ENCODE measurements at places on chromosomes 1 and 21.

- no peak for DNase-seq
Observed at GRCh38 chr1:194684636-194685035, 1498.2 kb upstream of the B3GALT2 start.

DNA sequence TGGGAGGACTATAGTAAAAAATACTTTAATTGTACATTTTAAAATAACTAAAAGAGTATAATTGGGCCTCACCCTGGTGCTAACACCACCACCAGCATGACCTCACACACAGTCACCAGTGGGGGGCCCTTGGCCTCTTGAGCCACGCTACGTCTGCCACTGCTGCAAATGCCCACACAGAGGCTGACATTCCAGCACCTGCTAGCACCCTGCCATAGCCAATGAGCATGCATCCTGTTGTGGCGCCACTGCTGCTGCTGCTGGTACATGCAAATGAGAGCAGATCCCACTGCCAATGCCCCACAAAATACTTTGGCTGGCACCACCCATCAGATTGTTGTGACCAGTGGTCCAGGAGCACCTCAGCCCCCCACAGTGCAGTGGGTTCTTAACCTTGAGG is 31.5 kb upstream of the TNR start:
- DNase-seq: no peak

- DNase-seq: no peak
Observed at GRCh38 chr1:25487628-25488027, 55.8 kb upstream of the LDLRAP1 start.

DNA sequence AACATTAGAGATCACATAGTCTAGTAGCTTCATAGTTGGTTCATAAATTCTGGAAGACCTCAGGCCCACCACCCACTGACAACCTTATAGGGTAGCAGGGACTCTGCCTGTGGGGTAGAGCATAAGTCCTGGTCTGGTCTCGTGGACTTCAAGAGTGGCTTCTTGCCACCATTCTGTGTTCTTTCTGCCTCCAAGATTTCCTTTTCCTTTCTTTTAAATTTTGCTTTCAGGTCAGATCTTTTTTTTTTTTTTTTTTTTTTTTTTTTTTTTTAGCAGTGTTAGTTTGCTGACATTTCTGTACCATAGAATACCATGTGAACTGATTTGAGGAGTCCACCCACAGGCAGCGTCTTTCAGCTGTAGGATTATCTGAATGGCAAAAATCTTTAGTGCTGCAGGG is 28.5 kb downstream of the MTR start:
- DNase-seq: no peak

GRCh38 chr1:180933141-180933540 is 20.4 kb downstream of the KIAA1614 start:
- DNase-seq: no peak

GRCh38 chr1:59107516-59107915 is 189.4 kb upstream of the FGGY start:
- no peak for DNase-seq

DNA sequence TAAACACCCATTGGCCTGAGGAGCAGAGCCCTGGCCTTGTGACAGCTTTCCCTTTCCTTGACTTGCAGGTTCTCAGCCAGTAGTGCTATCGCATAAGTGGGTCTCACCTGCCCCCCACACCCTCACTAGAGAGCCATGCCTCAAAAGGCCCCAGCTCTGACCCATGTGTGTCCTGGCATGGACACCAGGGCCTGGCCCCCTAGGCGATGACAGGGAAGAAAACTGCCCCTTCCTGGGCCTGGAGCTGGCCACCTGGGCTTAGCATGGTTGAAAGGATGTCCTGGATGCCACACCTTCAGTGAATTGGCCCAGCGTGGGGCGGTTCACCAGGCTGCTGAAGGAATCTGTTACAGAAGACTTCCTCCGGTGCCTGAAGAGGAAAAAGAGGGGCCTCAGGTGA is 18.5 kb downstream of the TTC39A start:
- no peak for DNase-seq

DNA sequence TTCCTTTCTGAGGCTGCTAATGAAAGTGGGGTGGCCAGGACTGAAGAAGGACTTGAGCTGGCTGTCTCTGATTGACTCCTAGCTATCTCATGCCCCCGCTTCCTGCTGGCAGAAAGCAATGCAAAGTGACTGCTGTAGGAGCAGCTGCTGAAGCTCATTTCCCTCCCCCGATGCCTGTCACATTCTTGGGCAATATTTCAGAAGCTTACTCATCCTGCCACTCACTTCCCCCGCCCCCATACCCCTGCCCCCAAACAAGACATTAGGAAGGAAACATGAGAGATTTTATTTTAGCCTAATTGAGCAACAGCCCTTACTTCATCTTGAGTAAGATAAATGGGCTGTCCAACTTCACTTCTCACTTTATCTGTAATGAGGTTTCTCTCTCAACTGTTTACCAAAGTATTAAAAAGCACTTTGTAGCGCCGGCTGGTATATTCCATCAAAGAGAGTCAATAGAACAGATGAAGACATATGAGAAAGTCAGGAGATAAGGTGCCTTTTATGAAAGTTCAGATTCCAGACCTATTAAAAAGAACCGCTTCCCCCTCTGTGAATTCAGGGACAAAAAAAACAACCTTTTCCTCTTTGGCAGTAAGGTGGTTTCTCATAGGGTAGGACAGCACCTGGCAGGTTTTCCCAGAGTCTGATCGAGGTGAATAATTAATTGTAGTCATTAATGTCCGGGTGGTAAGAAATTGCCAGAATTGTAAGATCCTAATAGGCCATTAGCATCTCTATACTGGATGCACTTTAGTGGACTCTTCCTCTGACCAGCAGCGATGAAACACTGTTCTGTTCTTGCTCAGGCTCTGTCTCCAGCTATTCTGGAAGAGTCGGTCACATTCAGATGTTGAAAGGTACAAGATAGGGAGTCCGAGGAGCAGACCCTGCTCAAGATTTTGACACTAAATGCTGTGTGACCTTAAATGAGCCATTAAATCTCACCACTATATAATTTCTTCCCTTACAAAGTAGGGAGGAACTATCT is 70.2 kb downstream of the SH3GLB1 start:
- DNase-seq: peak; percentile 24

DNA sequence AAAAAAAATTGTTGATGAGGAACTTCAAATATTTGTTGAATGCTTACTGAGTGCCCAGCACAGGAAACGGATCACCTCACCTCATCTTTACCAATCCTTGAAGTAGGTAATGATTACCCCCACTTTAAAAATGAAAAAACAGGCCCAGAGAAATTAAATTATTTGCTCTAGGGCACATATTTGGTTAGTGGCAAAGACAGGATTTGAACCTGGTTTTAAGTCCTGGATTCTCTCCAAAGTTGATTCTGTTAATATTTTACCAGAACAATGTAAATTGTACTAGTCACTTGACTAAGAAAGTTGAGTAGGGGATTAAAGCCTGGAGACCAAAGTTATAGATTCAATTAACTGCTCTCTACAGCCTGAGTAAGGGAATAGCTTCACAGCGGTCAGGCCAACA is 97.9 kb downstream of the GIPC2 start:
- DNase-seq: no peak

- DNase-seq: peak; percentile 44
Observed at GRCh38 chr1:38297842-38298241, 251.2 kb upstream of the POU3F1 start.

DNA sequence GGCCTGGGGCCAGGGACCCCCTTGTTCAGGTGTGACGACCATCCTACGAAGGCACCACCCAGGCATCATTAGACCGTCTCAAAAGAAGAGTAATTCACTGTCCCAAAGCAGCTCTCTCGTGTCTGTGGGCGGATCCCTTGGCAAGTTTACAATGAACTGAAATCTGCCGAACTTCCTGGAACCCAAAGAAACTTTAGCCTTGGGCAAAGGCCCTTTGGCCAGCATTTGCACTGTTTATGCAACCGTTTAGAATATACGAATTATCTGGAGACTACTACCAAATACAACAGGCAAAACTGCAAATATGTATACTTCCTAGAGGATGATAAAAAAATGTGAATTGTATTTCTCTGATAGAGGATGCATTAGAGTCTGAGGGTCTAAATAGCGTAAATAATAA is 1.4 kb upstream of the SOD1 start:
- DNase-seq: no peak

- DNase-seq: no peak
Observed at GRCh38 chr1:7171574-7171973, 386.3 kb downstream of the CAMTA1 start.

DNA sequence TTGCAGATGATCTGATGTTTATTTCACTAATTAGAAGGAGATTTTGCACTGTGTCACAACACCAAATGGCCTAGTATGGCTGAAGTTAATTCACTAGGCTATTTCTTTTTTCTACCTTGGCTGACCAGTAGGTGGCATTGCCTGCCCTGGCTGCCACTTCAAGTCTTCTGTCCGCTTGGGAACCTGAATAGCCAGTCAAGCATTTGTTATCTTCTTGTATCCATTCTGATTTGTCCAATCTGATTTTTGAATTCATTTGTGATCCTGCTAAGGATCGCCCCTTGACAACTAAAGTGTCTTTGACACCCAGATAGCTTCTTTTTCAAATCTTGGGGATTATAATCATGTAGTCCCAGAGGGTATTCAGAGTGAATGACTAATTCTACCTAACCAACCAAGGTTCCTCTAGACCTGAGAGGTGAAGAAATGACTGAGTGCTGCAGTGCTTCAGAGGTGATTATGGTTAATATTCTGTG is 99.4 kb downstream of the GIPC2 start:
- DNase-seq: peak; percentile 44

- no peak for DNase-seq
Observed at GRCh38 chr1:39675220-39675619, 3.3 kb upstream of the NT5C1A start.

DNA sequence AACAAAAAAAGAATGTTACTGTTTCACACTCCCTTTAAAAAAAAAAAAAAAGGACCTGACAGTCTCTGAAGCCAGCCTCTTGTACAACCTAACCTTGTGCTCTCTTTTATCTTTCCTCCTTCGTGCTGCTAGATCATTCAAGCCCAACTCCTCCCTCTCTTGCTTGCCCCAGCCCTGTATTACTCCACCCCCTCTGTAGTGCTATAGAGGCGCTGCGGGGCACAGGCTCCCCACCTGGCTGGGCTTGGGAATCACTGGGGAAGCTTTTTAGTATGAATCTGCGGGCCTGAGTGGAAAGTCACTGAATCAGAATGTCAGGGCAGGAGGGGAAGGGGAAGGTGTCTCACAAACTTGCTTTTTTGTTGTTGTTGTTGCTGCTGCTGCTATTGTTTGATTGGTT is 383.7 kb upstream of the CAMK1G start:
- DNase-seq: no peak

DNA sequence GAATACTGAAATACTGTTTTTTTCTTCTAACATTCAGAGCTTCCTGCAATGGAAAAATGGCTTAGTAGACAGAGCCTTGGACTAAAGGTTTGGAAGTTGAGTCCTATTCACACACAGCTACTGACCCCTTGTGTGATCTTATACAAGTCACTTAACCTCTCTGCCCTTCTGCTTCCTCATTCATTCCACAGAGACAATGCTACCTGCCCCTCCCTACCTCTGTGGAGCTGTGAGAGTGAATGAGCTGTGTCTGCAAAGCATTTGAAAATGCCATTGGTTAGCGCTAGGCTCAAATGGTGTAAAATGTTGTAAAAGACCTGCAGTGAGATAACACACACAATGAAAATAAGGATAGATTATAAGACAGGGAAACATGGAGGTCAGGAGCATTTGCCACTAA is 214.4 kb downstream of the BARHL2 start:
- no peak for DNase-seq

DNA sequence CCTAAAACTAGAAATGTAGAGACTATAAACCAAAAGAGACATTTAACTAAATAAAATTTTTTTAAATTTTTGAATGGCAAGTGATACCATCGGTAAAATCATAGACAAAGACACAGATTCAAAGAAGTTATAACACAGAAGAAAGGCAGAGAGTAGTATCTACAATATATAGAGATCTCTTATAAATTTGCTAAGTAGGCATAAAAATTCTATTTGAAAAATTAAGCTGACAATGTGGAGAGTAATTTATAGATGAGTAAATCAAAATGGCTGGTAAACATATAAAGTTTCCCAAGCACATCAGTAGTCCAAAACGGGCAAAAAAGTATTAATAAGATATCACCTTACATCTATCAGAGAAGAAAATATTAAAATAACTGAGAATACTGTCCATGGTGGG is 1061.0 kb downstream of the ADGRL2 start:
- no peak for DNase-seq
